ENCODE measurements at places on chromosomes 7 and 10. TPM values are rescaled to one million over a fixed set of nuclear protein-coding genes. Genes with fewer than 3 reads are reported as not detected.

The FAM25G gene
- total RNA-seq, result not detected

The RTKN2 gene
- total RNA-seq, result 4.7 TPM

The CALML5 gene
- total RNA-seq, result not detected

The LCOR gene
- total RNA-seq, result 49.2 TPM

The CALCR gene
- 0.17 TPM for total RNA-seq

The GRM3 gene
- total RNA-seq, result not detected

The GRM8 gene
- total RNA-seq, result 0.70 TPM

GRCh38 chr10:117198088-117198487 lies 799 bp downstream of the KCNK18 start:
- no peak for DNase-seq

DNA sequence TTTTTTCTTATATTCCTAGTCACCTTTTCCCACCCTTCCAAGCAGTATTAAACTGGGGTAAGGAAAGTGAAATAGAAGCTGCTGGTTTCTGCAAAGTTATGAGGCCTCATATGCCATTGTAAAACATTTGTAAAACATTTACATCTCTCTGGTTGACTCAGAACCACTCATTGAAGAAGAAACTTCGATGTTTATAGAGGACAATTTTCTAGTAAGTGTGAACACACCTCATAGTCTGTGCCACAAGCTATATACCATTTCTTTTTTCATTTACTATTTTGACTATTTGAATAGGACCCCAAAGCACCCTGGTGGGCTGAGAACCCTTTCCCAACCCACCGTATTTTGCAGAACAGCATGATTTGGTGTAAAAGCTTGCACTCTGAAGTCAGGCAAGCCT lies 12.9 kb upstream of the ITGB1 start:
- peak; percentile 64 for DNase-seq

GRCh38 chr10:113775686-113776294 lies 24.3 kb downstream of the PLEKHS1 start:
- no peak for DNase-seq

DNA sequence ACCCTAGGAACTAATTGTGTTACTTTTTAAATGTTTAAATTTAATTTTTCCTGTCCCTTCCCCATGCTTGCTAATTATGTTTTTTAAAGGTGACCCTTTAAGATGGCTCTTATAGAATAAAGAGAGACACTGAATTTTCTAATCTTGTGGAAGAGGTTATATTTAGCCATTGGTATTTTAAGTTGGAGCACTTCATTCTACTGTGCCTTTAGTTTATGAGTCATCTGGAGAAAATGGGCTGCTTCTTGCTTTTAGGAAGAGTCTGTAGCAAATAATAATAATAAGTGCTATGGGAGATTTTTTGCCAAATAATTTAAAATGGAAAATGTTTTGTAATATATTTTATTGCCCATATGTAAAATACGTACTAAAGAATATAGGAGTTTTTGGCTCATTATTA lies 139.7 kb downstream of the ADK start:
- DNase-seq, result peak; percentile 19

DNA sequence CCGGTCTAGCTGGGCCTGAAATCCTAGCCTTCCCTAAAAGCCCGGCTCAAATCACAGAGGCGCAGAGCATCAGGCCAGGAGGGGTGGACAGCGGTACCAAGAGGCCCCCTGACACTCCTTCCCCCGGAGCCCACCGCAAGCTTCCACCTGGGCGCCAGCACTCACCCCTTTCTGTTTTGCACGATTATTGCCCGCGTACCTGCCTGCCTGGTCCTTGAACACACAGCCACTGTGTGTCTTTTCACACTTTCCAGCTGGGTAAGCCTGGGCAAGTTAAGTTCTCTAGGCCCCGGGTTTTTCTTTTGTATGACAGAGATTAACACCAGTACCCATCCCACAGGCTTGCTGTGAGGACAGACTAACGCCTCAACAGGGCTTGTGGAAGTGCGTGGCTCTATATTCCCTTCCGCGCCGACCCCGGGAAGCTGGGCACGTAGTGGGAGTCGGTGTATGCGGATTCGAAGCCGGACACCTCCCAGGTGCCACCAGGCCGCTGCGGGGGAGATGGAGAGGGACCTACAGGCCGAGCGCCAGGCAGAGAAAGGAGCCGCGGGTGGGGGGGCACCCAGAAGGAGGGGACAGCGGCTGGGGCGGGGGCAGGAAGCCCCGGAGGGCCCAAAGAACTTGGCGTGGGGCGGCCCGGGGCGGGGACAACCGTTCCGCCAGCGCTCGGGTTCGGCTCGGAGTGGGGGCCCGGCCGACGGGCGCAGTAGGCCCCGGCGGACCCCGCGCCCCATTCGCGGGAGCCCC lies 792 bp downstream of the ZNF746 start:
- peak; percentile 9 for DNase-seq

DNA sequence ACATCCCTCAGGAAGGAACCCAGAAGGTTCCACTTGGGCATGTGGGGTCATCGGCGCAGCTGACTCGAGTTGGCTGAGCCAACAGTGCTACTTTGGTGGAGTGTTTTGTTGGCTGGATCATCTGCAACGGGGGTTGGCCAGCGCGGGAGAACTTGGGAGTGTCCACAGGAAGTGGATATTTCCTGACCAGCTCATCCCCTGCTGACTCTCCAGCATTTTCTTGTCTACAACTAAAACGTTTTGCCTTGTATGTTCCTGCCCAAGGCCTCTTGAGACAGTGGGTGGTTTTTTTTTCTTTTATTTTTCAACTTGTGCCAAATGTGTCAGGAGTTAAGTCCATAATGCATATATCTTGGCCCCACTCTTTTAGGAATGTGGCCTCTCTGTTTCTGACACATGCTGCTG lies 208.6 kb downstream of the ZNF365 start:
- peak; percentile 43 for DNase-seq

- DNase-seq, result no peak
Measured at GRCh38 chr7:88759230-88760135, at the start of gene ZNF804B. ZNF804B (plus strand) TSS chr7:88759700; CDS start chr7:88759977, 277 bp downstream.

GRCh38 chr10:125333209-125333591 lies 172.8 kb upstream of the CTBP2 start:
- no peak for DNase-seq

- no peak for DNase-seq
Measured at GRCh38 chr10:21808550-21808949, 195.0 kb downstream of the DNAJC1 start.

GRCh38 chr10:127374074-127374680 lies 174.9 kb upstream of the NPS start:
- DNase-seq, result no peak

- no peak for DNase-seq
Measured at GRCh38 chr7:134694767-134695166, 48.1 kb downstream of the BPGM start.

DNA sequence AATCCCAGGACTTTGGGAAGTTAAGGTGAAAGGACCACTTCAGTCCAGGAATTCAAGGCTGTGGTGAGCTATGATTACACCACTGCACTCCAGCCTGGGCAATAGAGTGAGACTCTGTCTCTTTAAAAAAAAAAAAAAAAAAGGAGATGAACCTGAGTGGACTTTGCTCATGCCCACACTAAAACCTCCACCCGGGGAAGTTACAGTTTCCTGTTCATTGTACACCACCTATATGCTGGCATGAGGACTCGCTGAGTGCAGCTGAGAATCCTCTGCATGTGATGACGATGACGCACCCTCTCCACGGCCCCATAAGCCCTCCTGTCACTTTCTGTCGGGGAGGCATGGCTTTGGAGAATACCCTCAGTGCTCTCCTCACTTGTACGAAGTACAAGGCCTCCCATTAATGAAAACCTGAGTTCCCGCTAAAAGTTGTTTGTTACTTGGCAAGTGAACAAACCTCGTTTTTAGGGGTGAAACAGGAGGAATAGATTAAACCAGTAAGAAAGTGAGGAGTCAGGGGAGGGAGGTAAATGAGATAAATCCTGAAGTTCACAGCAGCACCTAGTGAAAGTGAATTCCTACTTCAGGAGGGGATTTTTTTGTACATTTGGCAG lies 15.9 kb downstream of the TMEM176B start:
- DNase-seq, result peak; percentile 57

GRCh38 chr7:47512481-47513176 lies 69.3 kb downstream of the TNS3 start:
- DNase-seq, result no peak

DNA sequence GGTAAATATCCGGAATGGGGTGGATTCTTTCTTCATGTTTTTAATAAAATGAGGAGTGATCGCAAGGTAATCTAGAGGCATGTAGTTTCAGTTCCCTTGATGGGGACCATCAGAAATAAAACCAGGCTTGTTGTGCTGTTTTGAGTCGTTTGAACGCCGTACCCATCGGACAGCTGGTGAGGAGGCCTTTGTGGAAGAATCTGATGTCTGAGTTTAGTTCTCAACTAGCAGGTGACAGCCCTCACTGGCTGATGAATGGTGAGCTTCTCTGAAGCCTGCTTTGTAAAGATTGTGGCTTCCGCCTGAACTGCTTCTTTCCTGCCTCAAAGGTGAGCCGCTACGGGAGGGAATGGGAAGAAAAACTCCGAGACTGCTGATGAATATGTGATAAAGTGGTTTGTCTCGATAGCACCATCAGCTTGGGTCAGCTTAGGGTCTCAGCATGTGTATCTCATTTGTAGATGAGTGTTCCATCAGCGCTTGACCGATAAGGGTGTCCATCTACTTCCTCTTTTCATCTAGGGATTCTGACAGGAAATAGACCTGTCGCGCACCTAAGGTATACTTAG lies 977 bp downstream of the TMEM248 start:
- DNase-seq, result peak; percentile 24

DNA sequence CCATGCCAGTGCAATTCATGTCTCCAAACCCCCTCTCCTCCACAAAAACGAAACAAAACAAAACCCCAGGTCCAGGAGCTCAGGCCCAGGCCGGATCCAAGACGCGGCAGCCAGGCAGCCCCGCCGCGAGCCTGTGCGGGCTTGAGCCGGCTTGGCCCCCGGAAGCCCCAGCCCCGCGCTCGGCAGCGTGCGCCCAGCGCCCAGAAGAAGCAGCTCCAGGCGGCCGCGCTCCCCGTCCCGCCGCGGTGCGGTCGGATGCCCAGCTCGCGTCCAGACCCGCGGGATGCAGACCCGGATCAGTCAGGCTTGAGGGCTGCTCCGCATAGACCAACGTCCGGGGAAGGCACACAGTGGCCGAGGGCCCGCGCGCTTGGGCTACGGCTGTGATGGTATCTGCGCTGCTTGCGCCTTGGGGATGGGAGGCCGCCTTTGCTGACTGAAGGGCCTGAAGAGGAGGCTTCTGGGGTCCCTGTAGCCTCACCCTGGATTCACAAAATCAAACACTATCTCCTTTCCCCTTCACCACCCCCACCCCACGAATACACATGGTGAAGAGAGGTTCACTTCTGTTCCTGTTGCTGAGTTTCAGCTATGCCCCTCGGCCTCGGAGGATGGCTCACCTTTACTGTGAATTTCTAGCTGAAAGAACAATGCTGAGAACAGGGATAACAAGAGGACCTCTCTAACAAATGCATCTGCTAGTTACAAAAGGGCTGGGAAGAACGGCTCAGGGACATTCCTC lies 79.9 kb upstream of the EN2 start:
- no peak for DNase-seq

GRCh38 chr10:103711351-103711994 lies 143.9 kb downstream of the SH3PXD2A start:
- no peak for DNase-seq

GRCh38 chr10:31083765-31084184 lies 52.1 kb upstream of the ZNF438 start:
- DNase-seq, result peak; percentile 59

GRCh38 chr7:69803699-69804516 lies 205.6 kb downstream of the AUTS2 start:
- no peak for DNase-seq

DNA sequence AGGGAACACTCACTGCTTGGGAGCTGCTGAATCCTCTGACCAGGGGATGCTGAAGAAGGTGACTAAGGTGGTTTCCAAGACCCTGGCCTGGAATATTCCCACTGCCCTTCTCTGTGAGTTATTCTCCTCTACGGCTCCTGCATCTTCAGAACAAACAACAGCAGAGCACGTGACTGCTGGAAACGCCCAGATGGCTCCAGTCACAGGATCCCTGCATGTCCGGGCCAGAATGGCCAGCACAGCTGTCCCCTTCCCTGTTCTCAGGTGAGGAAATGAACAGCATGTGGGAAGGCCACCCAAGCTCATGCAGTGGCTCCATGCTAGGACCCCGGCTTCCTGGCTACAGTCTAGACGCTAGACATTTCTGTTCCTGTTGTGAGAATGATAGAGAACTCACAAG lies 43.1 kb downstream of the GHRHR start:
- no peak for DNase-seq

GRCh38 chr7:37045681-37046179 lies 321.4 kb upstream of the AOAH start:
- no peak for DNase-seq

DNA sequence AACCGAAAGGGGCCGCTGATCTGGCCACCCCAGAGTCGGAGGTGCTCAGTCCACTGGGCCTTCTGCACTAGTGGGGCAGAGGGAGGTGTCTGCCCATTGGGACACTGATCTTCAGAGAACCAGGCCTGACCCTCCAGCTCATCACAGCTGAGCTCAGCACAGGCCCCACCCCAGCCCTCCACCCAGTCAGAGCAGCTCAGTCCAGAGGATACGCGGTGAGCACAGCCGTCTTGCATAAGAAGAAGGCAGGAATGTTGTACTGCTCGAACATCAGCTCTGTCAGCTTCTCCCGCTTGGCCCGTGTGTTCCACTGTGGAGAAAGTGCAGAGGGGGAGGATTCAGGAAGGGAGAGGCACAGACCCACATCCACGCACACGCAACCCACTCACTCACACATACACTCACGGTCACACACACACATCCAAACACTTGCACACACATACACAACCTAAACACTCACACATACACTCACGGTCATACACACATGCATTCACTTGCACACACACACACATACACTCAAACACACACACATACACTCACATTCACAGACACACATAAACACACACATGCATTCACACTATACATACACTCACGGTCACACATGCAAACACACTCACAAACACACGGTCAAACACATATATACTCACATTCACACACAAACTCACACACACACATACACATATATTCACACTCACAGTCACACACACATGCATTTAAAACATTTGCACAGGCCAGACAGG lies 6.3 kb downstream of the ACTL6B start:
- no peak for DNase-seq

DNA sequence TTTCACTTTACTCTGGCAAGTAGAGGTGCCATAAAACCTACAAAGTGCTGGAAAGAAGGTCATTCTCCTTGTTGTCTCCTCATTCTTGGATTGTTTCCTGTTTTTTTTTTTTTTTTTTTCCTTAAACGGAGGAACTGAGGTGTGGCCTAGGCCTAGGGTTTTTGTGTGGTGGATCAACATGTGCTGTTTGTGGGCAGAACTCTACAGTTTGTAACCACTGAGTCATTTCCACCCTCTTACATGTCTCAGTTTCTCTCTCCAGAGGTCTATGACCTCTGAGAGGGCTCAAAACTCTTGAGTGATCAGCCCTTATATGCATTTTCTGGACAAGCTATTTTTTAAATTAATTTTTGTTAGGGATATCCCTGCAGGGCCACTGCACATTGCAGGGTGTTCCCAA lies 296.0 kb downstream of the PPP1R3A start:
- no peak for DNase-seq

Measured in renal cortical epithelial cell (primary cell).